NB4 (cell line): ENCODE measurements at places on chromosomes 7 and 10.
A peak's percentile ranks its signal among the peaks of the same experiment; 100 is the strongest.

- no peak for DNase-seq
Observed at GRCh38 chr7:147081117-147081516, 964.5 kb downstream of the CNTNAP2 start.

DNA sequence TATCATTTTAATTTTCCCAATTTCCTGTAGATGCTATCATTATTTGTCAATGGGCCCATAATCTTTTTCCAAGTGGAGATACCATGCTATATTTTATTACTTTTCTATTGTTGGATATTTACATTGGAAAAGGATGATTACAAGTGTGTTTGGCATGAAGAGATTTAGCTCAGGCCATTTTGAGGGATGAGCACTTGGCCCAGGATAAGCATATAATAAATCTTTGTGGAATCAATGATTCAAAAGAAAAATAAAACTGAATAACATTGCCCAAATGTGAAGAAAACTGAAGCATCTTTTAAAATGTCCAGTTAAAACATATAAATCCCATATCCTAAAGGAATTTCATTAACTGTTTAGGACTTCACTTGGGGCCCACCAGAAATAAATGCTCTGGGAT is 260.9 kb upstream of the BMPER start:
- DNase-seq = no peak

GRCh38 chr10:129030603-129030895 is 436.5 kb upstream of the MGMT start:
- no peak for DNase-seq

GRCh38 chr10:5268743-5269142 is 72.1 kb downstream of the AKR1C4 start:
- DNase-seq = no peak

- DNase-seq = no peak
Observed at GRCh38 chr7:84022684-84023308, 171.8 kb downstream of the SEMA3A start.

DNA sequence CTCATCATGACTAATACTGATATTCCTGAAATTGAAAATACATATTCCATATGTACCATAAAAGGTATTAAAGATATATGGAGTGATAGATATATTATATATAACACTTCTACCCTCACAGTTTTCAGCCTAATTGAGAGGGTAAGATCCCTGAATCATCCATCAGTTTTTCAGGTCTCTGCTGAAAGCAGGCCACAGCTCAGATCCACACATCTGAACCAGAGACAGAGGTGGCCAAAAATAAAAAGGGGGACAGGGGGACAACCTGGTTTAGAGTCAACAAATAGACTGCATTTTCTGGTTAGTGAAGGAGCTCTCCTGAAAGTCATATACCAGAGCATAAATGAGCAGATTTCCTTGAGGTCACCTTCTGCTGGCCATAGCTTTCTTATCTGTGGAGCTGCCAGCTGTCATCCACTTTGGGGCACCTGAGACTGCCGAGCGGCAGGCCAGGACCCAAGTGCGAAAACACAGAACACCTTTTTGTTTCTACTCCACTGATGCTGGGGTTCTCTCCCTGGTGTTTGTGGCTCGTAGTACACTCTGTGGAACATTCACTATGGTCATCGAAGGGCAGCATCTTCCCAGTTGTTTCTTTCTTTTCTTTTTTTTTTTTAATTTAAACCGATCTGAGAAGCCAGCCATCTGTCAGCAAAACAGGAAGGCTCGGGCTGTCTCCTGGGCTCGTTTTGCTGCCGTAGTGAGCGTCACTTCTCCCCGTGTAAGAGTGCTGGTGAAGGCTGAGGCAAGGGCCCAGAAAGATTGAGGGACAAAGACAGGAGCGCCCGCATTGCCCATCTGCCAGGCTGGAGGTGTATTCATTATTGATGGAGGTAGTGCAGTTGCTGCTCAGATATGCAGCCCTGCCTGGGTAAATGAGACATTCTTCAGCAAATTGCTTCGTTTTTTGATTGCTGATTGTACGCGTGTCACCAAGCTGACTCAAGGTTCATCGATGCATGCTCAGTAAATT is 13.5 kb downstream of the IKZF1 start:
- DNase-seq = no peak

- peak; percentile 91 for DNase-seq
Observed at GRCh38 chr10:75487087-75487754, 55.8 kb downstream of the LRMDA start.
